Left renal cortex interstitium (tissue), 4 donors: ENCODE measurements at places on chromosomes 5 and 9. TPM values are rescaled to one million over a fixed set of nuclear protein-coding genes. Genes with fewer than 3 reads are reported as not detected.

GRCh38 chr9:27664121-27664779, 91.0 kb upstream of the C9orf72 start:
- DNase-seq = no peak

GRCh38 chr5:10753178-10753577, 7.9 kb downstream of the DAP start:
- no peak for DNase-seq

- no peak for DNase-seq
Observed at GRCh38 chr9:99720455-99721050, 101.1 kb upstream of the NR4A3 start.

DNA sequence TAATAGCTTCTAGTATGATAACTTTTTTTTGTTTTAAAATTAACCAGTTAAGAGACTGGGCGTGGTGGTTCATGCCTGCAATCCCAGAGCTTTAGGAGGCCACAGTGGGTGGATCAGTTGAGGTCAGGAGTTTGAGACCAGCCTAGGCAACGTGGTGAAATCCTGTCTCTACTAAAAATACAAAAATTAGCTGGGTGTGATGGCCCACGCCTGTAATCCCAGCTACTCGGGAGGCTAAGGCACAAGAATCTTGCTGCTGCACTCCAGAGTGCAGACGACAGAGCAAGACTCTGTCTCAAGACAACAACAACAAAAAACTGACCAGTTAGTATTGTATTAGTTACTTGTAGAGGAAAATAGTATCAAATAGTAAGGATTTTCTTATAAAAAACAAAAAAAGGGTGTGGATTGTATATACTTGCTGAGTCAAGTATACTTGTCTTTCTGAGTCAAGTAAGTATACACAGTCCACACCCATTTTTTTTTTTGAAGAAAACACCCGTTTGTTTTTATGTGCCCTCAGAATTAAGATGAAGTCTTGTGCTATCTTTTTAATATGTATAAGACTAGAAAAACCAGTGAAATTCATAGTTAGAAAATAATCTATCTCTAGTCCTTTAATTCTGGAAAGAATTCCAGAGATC, 25.3 kb downstream of the UBAP1 start:
- no peak for DNase-seq

- DNase-seq = no peak
Observed at GRCh38 chr5:62475072-62475471, 62.5 kb downstream of the IPO11 start.

GRCh38 chr5:160793530-160793899, 58.5 kb downstream of the ATP10B start:
- DNase-seq = no peak

DNA sequence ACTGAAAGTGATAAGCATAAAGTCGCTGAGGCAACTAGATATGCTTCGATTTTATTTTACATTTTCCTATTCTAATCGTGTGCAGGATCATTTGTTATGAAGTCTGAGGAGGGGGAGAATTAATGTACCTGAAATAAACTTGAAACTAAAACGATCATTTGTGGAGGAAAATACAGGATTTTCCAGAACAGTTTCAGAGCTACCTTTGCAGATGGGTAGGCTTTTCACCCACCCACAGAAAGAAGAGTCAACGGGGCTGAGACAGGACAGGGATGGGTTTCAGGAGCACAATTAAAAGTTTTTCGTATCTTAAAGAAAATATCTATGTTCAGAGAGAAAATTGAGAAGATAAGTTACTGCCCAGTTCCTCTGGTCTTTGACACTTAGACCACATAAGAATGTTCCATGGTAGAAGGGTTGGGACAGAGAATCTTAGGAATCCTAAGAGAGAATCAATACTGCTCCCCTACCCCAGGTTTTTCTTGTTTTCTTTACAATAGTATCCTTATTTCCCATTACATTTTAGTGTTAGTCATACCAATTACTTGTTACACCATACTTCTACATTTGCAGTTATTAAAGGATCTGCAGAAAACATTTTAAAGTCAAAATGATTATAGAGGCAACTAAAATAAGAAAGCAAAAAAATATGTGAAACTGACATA, 211.4 kb downstream of the DEPDC1B start:
- DNase-seq = no peak

- DNase-seq = no peak
Observed at GRCh38 chr9:130402243-130402642, 42.5 kb upstream of the ASS1 start.

DNA sequence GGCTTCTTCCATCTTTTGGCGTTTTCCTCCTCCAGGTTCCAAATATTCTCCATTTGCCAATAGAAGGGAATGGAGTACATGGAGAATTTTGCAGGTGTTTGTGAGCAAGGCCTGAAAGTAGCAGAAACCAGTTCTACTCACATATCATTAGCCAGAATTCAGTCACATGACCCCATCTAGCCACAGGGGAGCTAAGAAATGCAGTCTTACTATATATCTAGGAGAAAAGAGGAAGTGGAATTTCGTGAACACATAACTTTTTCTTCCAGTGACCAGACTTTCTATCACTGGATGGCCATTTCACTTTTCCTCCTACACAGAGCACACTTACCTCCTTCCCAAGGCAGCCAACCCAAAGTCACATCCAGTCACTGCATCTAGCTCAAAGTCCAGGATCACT, 55.1 kb downstream of the LOX start:
- no peak for DNase-seq

DNA sequence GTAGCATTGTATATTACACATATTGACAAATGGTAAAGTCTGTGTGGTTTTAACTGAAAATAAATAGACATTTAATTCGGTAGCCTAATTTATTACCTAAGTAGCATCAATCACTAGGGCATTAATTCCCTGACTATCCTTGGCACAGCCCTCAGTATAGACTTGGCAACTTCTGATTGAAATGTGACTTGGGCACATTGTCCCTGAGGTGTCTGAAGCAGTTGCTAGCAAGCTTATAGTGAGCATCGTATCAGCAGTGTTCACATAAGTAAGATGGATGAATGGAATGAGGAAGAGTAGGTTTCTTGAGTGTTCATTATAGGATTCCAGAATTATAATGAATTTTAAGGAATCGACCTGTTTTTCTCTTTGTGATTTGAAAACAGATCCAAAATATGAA, 16.1 kb downstream of the LURAP1L start:
- DNase-seq = no peak

GRCh38 chr5:72160329-72160728, 53.1 kb downstream of the MAP1B start:
- DNase-seq = no peak

GRCh38 chr5:169796731-169797130, 159.7 kb downstream of the DOCK2 start:
- no peak for DNase-seq

DNA sequence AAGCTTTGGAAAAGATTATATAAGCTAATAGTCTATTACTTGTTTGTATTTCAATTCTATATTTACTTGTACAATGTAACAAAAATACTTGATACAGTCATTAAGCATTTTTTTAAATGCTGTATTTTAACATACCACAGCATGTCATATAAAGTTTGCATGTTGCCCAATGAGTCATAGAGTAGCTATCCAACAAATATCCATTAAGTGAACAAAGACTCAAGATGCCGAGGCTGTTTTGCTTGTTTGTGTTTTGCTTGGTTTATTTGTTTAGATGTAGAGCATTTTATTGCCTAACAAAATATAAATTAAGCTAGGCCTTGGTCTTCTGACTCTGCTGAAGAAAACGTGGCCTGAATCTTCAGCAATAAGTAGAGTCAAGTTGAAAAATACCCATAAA, 1584.3 kb upstream of the NUDT12 start:
- no peak for DNase-seq

DNA sequence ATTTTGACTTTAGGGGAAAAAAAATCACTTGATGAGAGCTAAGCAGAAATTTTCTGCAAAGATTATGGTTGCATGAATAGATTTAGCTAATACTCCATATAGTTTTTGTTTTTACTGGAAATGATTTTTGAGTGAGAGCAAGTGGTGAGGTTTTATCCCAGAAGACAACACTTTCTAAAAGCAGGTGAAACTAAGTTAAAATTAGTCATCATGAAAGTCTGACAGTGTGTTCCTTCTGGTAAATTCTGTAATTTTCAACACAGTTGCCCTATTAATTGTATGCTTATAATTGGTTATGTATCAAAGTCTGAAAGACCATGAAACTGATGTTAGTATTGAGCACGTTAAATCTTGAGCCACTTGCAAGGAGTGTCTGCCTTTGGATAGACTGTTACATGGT, 91.5 kb downstream of the SMARCA2 start:
- no peak for DNase-seq

GRCh38 chr5:170761048-170761707, 22.3 kb upstream of the GABRP start:
- DNase-seq = no peak

DNA sequence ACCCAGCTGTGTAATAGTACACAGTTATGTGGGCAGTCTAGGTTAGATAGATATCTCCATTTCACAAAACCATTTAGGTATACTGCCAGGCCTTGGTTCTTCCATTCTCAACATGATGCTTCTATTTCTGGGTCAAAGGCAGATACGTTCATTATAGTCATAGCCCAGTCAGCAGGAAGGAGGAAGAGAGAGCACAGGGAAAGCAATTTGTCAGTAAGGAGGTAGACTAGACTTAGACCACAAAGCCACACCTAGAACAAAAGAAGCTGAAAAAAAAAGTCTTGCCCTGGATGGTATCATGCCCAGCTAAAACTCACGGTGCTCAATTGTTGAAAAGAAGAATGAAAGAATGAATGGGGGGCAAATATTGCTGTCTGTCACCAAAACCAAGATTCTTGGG, 7.6 kb downstream of the INVS start:
- DNase-seq = no peak

DNA sequence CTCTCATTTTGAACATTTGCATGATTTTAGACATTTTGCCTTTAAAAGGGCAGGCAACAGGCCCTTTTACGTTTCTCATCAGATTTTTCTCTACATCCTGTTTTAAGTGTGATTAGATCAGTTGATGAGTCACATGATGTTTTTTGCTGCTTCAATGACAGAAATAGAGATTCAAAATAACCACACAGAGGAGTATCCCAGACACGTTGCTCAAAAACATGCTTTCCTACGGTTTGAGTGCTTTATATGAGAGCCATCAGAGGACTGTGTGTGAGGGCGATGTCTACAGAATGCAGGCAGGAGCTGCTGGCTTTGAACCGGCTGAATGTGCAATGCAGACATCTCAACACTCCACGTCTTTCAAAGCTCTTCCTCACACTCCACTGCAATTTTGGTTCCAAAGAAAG, 42.1 kb downstream of the OTULIN start:
- DNase-seq = no peak

DNA sequence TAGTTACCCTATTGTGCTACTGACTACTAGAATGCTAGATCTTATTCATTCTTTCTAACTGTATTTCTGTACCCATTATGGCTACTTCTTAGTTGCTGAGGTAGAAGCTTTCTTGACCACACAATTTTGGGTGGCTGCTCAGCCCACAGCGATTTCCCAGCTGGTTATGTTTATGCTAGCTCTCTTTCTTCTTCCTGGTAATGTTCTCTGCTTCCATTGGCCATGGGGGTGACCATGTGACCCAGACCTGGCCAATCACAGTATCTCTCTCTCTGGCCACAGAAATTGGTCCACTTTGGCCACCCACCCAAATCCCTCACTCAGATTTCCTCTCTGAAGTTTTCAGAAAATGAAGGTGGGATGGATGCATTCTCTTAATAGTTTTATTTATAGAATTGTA, 427.9 kb upstream of the CLINT1 start:
- DNase-seq = no peak

DNA sequence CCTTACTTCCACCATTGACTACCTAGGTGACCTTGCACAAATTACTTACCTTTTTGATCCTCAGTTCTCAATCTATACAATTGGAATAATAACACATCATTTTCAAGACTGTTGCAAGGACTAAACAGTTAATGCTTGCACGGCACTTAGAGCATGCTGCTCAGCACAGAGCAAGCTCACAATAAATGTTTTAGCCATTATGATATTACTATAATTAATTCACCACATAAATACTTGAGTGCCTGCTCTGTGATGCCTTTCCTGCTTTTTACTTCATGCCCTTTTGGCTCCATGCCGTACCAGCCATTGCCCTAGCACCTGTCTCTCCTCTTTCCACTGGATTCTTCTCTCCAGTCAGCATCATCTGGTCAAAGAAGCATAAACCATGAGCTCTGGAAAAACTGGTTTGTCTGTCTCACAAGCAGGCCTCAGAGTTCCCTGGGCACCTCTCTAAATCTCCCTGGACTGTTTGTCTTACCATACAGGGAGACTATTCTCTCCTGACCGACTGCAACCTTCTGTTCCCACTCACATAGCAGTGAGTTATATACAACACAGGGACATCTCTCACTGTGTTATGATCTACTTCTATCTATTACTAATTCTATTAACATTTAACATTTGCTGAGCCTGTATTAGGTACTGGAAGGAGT, 260.4 kb upstream of the ADRA1B start:
- no peak for DNase-seq

GRCh38 chr9:92440751-92441046, 16.4 kb upstream of the OMD start:
- no peak for DNase-seq

- no peak for DNase-seq
Observed at GRCh38 chr9:89591274-89592212, 13.3 kb upstream of the GADD45G start.

GRCh38 chr5:67281874-67282273, 85.3 kb upstream of the CD180 start:
- DNase-seq = no peak

DNA sequence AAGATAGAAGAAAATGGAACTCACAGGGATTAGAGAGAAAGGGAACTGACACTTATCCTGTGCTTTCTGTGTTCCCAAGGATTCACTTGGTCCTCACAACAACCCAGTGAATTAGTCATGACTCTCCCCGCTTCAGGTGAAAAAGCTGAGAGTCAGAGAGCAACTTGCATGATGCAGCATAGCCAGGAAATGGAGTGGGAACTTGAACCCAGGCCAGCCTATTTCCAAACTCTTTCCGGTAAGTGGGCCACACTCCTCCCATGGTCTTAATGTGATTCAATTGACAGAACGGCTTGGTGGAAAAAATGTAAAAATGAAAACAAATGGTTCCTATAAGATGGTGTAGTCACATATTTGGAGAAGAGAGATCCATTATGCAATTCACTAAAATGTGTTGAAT, 45.9 kb upstream of the CEMIP2 start:
- DNase-seq = no peak

Gene CCDC152
- polyA plus RNA-seq = 10.0 TPM

Gene CSF1R
- 18.0 TPM for polyA plus RNA-seq

Gene DEPDC1B
- polyA plus RNA-seq = 23.8 TPM

Gene EHMT1
- polyA plus RNA-seq = 81.8 TPM

Gene ANKRA2
- polyA plus RNA-seq = 68.7 TPM

Gene IFNE
- 0.33 TPM for polyA plus RNA-seq

Gene SPAG8
- 5.2 TPM for polyA plus RNA-seq

Gene LMAN2
- polyA plus RNA-seq = 145 TPM

Gene SLC6A3
- polyA plus RNA-seq = 0.76 TPM

Gene PHYHD1
- 64.1 TPM for polyA plus RNA-seq

Gene TLR4
- 10.7 TPM for polyA plus RNA-seq

Gene SLC9A3
- 51.4 TPM for polyA plus RNA-seq

Gene SLCO4C1
- polyA plus RNA-seq = 23.5 TPM

Gene UBQLN1
- polyA plus RNA-seq = 110 TPM

Gene GPR151
- polyA plus RNA-seq = not detected

Gene RETREG1
- 37.1 TPM for polyA plus RNA-seq

Gene DND1
- polyA plus RNA-seq = not detected

Gene OGN
- 33.1 TPM for polyA plus RNA-seq

Gene ZDHHC11B
- 3.9 TPM for polyA plus RNA-seq
